Left lung (tissue), 14 donors: ENCODE measurements at places on chromosomes 6 and 20. TPM values are rescaled to one million over a fixed set of nuclear protein-coding genes. Genes with fewer than 3 reads are reported as not detected.

The KCNK16 gene
- not detected for total RNA-seq

DNA sequence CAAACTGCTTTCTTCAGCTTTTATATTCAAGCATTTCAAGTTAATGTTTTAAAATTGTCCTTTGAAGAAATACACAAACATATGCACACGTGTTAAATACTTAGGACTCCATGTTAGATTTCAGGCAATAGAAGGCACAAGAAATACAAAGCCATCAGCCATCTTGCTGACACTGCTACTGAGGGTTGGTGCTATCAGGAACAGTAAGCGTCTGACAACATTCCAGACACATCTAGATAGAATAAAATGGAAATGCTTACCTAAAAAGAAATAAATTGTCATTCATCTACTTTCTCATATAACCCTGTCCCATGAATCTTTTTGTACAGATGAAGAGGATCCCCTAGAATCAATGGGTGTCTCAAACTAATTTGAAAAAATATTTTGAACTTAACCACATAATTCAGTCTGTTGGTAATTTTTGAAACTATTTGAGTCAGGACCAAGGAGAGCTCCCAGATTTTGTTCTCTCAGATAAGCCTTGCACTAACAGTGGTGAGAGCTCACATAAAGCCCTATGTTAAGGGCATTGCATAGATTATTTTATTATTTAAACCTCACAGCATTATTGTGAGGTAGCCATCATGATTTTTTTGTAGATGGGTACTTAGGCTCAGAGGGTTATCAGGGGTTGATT is 631.1 kb upstream of the POU3F2 start:
- no peaks in the 10 kb centered on the region for H3K27me3 ChIP-seq
- H3K4me1 ChIP-seq, result no peaks in the 10 kb centered on the region
- peak; percentile 7 for DNase-seq
- no peak overlapping the region for H3K4me3 ChIP-seq
- H3K36me3 ChIP-seq, result no peaks in the 10 kb centered on the region

- H3K4me3 ChIP-seq, result no peak overlapping the region
- H3K27me3 ChIP-seq, result peaks cover 8% of the 10 kb centered on the region
- H3K27ac ChIP-seq, result no peak overlapping the region
- DNase-seq, result no peak
Measured at GRCh38 chr6:451336-451735, 59.8 kb downstream of the IRF4 start.

GRCh38 chr6:120872262-120872578 is 462.1 kb downstream of the TBC1D32 start:
- no peak for DNase-seq
- no peaks in the 10 kb centered on the region for H3K4me1 ChIP-seq
- H3K36me3 ChIP-seq, result no peaks in the 10 kb centered on the region
- H3K27ac ChIP-seq, result no peak overlapping the region

DNA sequence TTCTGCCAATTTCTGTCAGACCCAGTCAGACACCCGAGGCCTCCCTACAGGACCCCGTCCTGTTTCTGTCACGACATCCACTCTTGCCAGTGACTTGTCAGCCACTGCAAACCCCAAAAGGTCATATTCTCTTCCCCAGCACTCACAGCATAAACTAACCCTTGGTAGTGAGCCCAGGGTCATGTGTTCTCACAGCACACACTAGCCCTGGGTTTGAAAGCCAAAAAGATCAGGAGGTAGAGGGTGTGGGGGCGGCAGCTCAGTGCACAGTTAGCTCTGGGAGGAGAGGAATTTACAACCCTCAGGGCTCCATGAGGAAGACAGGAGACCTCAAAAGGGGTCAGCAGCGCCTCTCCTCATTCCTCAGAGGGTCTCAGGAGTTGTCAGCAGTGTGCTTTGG is 9.9 kb upstream of the SNX9 start:
- peak overlapping the region; percentile 2 for H3K27ac ChIP-seq
- H3K36me3 ChIP-seq, result no peaks in the 10 kb centered on the region
- DNase-seq, result peak; percentile 48
- H3K27me3 ChIP-seq, result no peaks in the 10 kb centered on the region
